Neural crest cell (in vitro differentiated cells): ENCODE measurements at places on chromosomes 1 and 21. TPM values are rescaled to one million over a fixed set of nuclear protein-coding genes. Genes with fewer than 3 reads are reported as not detected.
A peak's percentile ranks its signal among the peaks of the same experiment; 100 is the strongest.

DNA sequence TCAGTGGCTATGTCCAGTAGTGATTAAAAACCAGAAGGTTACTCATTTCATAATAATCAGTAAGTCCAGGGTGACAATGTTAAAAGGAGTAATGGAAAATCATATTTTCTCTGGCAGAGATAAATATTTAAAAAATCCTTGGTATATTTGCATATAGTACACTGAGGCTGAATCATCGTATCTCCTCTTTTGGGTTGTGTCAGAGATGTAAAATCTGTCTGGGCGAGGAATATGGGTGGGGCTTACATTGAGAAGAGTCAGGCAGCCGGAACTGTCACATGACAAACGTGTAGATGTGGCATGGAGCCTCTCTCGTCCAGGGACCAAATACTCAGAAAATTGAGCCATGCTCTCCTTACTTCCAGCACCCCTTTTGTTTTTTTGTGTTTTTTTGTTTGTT is 120.9 kb downstream of the FMN2 start:
- no peak for DNase-seq

DNA sequence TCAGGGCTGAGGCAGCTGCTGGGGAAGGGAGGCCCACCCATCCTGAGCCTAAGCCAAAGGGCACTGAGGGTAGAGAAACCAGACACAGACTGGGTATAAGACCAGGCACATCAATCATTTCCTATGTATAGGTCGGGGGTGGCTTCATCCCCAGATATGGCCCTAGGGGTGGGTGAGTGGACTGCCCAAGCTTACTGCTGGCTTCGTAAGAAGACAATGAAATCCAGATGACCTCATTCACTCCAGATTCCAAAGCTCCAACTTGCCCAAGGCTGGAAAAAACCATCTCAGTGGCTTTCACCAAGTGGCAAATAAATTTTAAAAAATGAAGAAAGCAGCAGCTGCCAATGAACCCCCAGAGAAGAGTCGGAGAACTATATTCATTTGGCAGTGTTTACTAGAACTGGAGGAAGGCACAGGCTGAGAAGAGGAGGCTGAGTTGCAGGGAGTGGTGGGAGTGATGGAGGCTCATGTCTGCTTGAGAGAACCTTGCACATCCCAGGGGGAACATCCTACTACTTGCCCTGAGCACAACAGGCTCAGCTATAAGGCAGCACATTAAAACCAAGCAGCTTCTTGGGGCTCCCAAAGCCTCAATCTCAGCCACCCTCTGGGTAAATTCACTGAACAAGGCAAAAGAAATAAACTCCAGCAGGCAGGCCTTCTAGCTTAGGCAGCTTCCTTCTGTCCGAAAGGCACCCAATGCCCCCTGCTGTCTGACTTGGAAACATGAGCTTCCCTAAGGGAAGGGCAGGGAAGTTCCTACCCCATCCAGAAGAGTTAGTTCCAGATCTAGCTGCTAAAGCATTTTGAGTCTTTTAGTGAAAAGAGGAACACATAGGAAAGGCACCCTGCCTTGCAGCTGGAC is 14.1 kb downstream of the PEA15 start:
- peak; percentile 31 for DNase-seq

The RUNX1 gene
- 0.63 and 0.64 TPM in 2 replicates for total RNA-seq

- no peak for DNase-seq
These were observed 202.5 kb downstream of the TTLL7 start for GRCh38 chr1:83796409-83796808.
